ENCODE measurements at places on chromosomes 1 and 21. TPM values are rescaled to one million over a fixed set of nuclear protein-coding genes. Genes with fewer than 3 reads are reported as not detected.

Gene YBX1
- polyA plus RNA-seq, result 497 TPM

Gene UCK2
- 13.2 TPM for polyA plus RNA-seq

Gene FYB2
- 34.4 TPM for polyA plus RNA-seq

DNA sequence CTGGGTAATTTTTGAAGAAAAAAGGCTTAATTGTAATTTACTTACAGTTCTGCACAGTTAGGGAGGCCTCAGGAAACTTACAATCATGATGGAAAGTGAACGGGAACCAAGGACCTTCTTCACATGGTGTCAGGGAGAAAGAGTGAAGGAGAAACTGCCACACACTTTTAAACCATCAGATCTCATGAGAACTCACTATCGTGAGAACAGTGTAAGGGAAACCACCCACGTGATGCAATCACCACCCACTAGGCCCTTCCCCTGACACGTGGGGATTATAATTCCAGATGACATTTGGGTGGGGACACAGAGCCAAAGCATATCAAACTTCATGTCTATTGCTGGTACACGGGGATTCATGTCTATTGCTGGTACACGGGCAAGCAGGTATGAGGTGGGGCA lies 5.3 kb upstream of the SFT2D2 start:
- DNase-seq, result no peak

GRCh38 chr1:205805082-205805711 lies 7.8 kb downstream of the SLC41A1 start:
- DNase-seq, result no peak

- no peak for DNase-seq
Measured at GRCh38 chr1:218895064-218895587, 278.6 kb upstream of the LYPLAL1 start.

DNA sequence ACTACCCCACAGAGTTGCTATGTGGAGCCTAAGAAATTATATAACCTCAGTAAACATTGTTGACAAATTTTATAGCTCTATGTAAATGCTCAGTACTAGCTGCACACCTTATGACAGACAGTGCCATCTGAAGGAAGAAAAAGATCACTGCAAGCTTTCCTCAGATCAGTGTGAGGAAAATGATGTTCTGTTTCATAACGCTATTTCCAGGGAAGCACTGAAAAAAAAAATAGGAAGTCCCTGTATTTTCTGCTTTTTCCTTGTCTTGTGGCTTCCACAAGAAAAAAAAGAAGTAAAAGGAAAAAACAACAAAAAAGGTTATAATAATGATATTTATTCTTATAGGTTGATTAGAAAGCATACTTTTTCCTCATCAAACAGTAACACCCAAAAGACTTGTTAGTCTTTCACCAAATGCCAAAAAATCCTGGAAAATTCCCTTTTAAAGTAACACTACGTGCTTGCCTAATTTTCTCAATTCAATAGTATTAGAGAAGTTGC lies 23.2 kb downstream of the LYST start:
- DNase-seq, result peak; percentile 32

DNA sequence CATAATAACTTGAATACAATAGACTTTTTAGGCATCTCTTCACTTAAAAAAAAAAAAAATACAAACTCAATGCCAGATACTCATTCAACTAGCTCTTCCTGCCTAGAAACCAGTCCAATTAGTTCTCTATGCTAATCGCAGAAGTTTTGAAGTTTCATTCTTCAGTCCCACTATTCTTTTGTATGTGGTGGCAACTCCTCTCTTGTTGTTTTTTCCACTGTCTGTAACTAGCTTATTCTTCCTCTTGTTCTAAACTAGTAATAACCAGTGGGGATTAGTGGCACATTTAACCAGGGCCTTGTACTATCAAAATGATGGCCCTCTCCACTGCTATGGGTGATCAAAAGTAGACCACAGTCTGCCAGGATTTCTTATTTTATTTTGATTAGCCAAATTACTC lies 52.5 kb downstream of the SELENOF start:
- no peak for DNase-seq

GRCh38 chr1:207444514-207445217 lies 9.5 kb upstream of the CR2 start:
- DNase-seq, result no peak

GRCh38 chr1:154347961-154348360 lies 22.6 kb downstream of the ATP8B2 start:
- DNase-seq, result no peak

DNA sequence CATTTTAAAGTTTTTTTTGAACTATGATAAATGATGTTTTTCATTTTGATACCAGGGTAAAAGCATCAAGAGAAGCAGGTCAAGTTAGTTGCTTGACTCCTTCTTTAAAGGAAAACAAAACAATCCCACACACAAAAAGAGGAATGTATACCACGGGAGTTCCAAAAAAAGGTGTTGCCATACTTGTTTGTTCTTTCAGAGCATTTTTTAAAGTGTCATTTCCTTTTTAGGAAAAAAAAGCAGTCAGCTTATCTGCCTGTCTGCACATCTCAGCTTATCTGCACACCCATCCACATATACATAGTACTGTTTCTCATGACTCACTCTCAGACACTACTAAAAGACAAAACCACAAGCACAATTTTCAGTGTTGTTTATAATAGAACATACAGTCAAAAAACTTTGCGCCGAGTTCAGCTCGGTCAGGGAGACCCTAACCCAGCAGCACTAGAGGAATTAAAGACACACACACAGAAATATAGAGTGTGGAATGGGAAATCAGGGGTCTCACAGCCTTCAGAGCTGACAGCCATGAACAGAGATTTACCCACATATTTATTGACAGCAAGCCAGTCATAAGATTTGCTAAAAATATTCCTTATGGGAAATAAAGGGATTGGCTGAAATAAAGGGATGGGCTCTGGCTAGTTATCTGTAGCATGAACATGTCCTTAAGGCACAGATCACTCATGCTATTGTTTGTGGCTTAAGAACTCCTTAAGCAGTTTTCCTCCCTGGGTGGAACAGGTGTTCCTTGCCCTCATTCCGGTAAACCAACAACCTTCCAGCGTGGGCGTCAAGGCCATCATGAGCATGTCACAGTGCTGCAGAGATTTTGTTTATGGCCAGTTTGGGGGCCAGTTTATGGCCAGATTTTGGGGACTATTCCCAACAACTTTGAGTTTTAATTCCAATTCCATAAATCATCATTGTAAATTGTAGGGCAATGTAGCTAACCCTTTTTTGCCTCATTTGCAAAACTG lies 11.4 kb upstream of the MNDA start:
- peak; percentile 58 for DNase-seq

GRCh38 chr1:227946624-227947385 lies 927 bp downstream of the WNT9A start:
- DNase-seq, result peak; percentile 3

DNA sequence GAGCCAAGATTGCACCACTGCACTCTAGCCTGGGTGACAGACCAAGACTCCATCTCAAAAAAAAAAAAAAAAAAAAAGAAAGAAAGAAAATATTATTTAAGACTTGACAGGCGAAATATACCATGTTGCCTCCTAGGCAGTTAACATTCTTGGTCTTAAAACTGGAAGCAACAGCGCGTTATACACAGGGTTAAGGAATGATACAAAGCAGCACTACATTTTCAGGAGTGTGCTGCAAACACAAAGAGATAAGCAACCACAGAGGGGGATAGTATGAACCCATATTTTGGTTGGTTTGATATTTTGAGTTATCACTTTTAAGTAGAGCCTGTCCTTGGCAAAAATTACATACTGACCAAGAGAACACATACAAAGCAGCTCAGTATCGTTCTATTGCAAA lies 25.1 kb downstream of the USP24 start:
- no peak for DNase-seq
